ENCODE measurements at places on chromosomes 13 and 19. TPM values are rescaled to one million over a fixed set of nuclear protein-coding genes. Genes with fewer than 3 reads are reported as not detected.

DNA sequence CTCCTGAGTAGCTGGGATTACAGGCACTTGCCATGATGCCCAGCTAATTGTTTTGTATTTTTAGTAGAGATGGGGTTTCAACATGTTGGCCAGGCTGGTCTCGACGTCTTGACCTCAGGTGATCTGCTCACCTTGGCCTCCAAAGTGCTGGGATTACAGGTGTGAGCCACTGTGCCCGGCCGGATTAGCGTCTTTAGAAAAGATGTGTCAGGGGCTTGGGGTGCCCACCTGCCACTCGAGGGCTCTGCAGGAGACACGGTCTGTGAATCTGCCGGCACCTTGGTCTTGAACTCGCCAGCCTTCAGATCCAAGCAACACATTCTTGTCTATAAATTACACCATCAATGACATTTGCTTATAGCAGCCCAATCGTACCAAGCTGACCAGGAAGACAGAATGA, 38.8 kb upstream of the TUBGCP3 start:
- H3K27ac ChIP-seq, result no peak overlapping the region
- H3K36me3 ChIP-seq, result no peaks in the 10 kb centered on the region
- H3K4me3 ChIP-seq, result no peak overlapping the region
- H3K27me3 ChIP-seq, result no peaks in the 10 kb centered on the region
- DNase-seq, result no peak

- H3K27me3 ChIP-seq, result peaks cover 2% of the 10 kb centered on the region
- H3K27ac ChIP-seq, result no peak overlapping the region
- no peak for DNase-seq
- H3K4me3 ChIP-seq, result no peak overlapping the region
- H3K4me1 ChIP-seq, result no peaks in the 10 kb centered on the region
Observed at GRCh38 chr19:51511353-51511752, 9.8 kb upstream of the SIGLEC12 start.

The FUT1 gene
- polyA plus RNA-seq, result 1.3 TPM

DNA sequence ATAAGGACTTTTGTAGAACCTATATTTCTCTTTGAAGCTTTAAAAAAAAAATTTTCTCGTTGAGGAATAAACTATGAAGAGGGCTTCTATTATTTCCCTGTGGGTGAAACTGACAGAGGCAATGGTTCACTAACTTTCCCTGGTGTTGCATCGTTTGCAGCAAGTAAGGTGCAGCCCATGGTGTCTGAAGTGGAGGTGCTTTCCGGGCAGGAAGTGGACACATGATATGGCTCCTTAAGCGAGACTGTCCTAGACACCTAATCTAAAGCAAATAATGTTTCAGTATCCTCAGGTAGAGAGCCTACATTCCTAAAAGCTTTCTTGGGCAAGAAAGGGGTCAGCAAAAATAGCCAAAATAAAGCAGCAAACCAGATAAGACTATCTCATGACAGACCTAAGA, 437.6 kb upstream of the ARGLU1 start:
- no peak for DNase-seq
- no peaks in the 10 kb centered on the region for H3K4me1 ChIP-seq
- H3K36me3 ChIP-seq, result no peaks in the 10 kb centered on the region
- H3K4me3 ChIP-seq, result no peak overlapping the region
- H3K27me3 ChIP-seq, result no peaks in the 10 kb centered on the region

The C19orf33 gene
- polyA plus RNA-seq, result 93.6 TPM

- no peaks in the 10 kb centered on the region for H3K36me3 ChIP-seq
- no peak overlapping the region for H3K27ac ChIP-seq
- no peak for DNase-seq
Observed at GRCh38 chr19:15671891-15672579, 852 bp upstream of the CYP4F12 start.

The PRR20C gene
- 0.02 TPM for polyA plus RNA-seq

GRCh38 chr13:102225892-102226291, 176.0 kb downstream of the FGF14 start:
- no peaks in the 10 kb centered on the region for H3K36me3 ChIP-seq
- H3K4me1 ChIP-seq, result no peaks in the 10 kb centered on the region
- DNase-seq, result no peak

GRCh38 chr13:111210544-111211469, 95.7 kb downstream of the ARHGEF7 start:
- H3K36me3 ChIP-seq, result peaks cover 60% of the 10 kb centered on the region
- DNase-seq, result no peak
- no peak overlapping the region for H3K4me3 ChIP-seq
- no peak overlapping the region for H3K27ac ChIP-seq
- H3K27me3 ChIP-seq, result no peaks in the 10 kb centered on the region

The LILRA1 gene
- polyA plus RNA-seq, result 0.32 TPM

- no peaks in the 10 kb centered on the region for H3K4me1 ChIP-seq
- DNase-seq, result no peak
- H3K4me3 ChIP-seq, result no peak overlapping the region
- H3K27ac ChIP-seq, result no peak overlapping the region
- no peaks in the 10 kb centered on the region for H3K36me3 ChIP-seq
Observed at GRCh38 chr19:47826800-47827199, 5.1 kb downstream of the CRX start.

DNA sequence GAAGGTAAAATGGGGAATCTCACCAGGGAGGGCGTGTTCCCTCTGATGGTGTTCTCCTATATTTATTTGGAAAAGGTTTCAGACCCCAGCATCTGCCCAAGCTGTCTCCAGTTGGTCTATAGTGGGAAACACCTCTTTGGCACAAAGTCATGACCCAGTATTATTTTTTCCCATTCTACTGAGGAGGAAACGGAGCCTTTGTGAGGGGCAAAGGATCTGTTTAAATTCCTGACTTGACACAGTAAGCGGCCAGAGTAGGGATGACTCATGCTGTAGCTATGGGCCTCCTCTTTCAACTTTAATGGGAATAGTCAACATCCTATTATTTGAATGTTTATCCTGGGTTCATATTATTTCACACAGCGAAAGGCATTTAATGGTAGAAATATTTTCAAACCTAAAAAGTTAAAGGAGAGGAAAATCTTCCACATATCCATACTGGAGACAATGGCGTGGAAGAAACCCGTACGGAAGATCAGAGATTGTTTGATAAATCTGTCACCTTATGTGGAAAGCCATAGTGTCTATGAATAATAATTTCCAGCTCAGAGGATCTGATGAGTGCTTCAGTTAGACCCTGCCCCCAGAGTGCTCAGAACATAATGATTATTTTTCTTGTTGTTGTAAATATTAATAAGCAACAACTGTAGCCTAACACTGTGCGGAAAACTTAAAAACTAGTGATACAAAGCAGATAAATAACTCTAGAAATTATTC, 126.0 kb downstream of the FOXO1 start:
- H3K27ac ChIP-seq, result no peak overlapping the region
- no peak for DNase-seq
- peaks cover 3% of the 10 kb centered on the region for H3K4me1 ChIP-seq
- no peak overlapping the region for H3K4me3 ChIP-seq
- no peaks in the 10 kb centered on the region for H3K36me3 ChIP-seq

The KBTBD6 gene
- 7.0 TPM for polyA plus RNA-seq

GRCh38 chr13:114053026-114053425, 79.2 kb upstream of the C13orf46 start:
- no peak for DNase-seq
- H3K4me3 ChIP-seq, result no peak overlapping the region
- peaks cover 29% of the 10 kb centered on the region for H3K4me1 ChIP-seq
- no peaks in the 10 kb centered on the region for H3K27me3 ChIP-seq
- H3K36me3 ChIP-seq, result peaks cover 52% of the 10 kb centered on the region
- H3K27ac ChIP-seq, result no peak overlapping the region

- H3K36me3 ChIP-seq, result no peaks in the 10 kb centered on the region
- no peak overlapping the region for H3K4me3 ChIP-seq
- H3K27ac ChIP-seq, result no peak overlapping the region
Observed at GRCh38 chr19:22619371-22619770, 14.8 kb upstream of the ZNF492 start.

- H3K27ac ChIP-seq, result no peak overlapping the region
- no peak overlapping the region for H3K4me3 ChIP-seq
- peaks cover 5% of the 10 kb centered on the region for H3K4me1 ChIP-seq
- DNase-seq, result no peak
Observed at GRCh38 chr13:108230377-108230776, 12.2 kb downstream of the ABHD13 start.

GRCh38 chr19:1379126-1379905, 4.4 kb upstream of the NDUFS7 start:
- peaks cover 2% of the 10 kb centered on the region for H3K4me1 ChIP-seq
- no peak for DNase-seq

GRCh38 chr19:41480336-41480735, 37.4 kb downstream of the ERICH4 start:
- DNase-seq, result no peak
- no peak overlapping the region for H3K27ac ChIP-seq
- H3K4me1 ChIP-seq, result no peaks in the 10 kb centered on the region

GRCh38 chr19:48705431-48705830, 9.7 kb downstream of the FUT2 start:
- no peaks in the 10 kb centered on the region for H3K4me1 ChIP-seq
- H3K4me3 ChIP-seq, result no peak overlapping the region
- H3K27ac ChIP-seq, result no peak overlapping the region
- H3K36me3 ChIP-seq, result peaks cover 8% of the 10 kb centered on the region
- no peaks in the 10 kb centered on the region for H3K27me3 ChIP-seq

The ILF3 gene
- 185 TPM for polyA plus RNA-seq

GRCh38 chr13:48296528-48296927, 7.0 kb upstream of the RB1 start:
- no peak for DNase-seq
- H3K4me3 ChIP-seq, result no peak overlapping the region
- no peaks in the 10 kb centered on the region for H3K27me3 ChIP-seq

The TUBB4A gene
- polyA plus RNA-seq, result 1.1 TPM
